CMK (cell line): ENCODE measurements at places on chromosomes 11 and 22.

- DNase-seq = no peak
Observed at GRCh38 chr11:86773513-86774252, 26.7 kb upstream of the PRSS23 start.

DNA sequence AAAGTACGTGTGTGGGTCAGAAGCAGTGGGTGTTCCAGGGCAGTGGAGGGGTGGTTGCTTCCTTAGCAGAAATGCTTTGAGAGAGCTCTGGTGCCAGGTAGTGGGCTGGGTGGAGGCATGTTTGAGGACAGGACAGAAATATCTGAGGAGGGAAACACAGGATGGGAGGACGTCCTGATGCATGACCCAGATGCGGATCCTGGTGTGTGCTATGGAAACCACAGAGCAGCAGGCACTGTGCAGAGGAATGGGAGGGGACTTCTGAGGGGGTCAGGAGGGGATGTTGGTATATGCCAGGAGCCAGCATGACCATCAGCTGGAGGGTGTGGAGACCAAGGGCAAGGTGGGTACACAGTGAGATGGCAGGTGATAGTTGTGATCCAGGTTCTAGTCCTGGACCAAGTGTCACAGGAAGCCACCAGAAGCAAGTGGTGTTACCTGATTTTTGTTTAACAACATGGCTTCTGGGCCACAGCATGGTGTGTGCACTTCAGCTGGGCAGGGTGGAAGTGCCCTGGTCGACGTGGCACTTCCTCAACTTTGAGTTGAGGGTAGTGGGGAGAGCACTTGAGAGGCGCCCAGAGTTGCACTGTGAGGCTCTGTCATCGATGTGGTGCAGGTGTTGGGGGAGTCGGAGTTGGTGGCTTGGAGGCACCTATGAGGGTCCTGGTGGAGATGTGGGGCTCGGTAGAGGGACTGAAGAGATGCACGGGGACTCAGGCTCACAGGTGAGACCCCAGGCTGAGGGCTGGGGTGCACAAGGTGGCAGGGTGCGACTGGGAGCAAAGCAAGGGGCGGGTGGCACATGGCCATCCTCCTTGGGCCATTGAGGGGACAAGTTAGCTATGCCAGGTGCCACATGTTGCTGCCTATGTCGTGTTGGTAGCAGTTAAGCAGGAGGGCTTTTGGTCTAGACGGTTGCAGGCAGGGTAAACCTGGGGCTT lies 7.5 kb downstream of the DGCR8 start:
- DNase-seq = no peak

- DNase-seq = no peak
Observed at GRCh38 chr22:41350087-41350486, 31.7 kb upstream of the TEF start.

DNA sequence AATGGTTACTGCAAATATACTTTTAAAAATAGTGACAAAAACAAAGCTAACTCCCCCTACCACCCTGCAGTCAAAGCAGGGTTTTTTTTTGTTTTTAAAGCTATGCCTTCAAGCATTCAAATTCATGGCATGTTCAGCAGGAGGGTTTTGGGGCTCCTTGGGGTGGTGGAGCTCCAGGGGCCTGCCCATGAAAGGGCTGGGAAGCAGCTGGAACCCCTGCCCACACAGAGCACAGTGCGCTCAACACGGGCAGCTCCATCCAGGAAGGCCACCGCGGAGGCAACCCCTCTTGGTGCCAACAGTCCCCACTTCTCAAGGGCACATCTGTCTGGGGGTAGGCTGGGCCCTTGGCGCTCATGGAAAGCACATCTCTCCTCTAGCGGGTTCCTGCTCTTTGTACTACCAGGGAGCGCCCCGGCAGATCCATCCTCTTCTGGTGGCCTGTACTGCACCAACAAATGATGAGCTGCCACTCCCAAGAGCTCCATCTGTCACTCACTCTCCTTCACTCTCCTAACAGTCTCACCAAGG lies 16.6 kb upstream of the PHLDA2 start:
- DNase-seq = no peak

- no peak for DNase-seq
Observed at GRCh38 chr22:25039754-25040153, 87.2 kb downstream of the KIAA1671 start.

- no peak for DNase-seq
Observed at GRCh38 chr11:18772211-18772610, 19.4 kb downstream of the PTPN5 start.

- DNase-seq = no peak
Observed at GRCh38 chr22:45422237-45422983, 8.9 kb downstream of the RIBC2 start.

- DNase-seq = no peak
Observed at GRCh38 chr11:65301491-65302329, 13.0 kb upstream of the CDC42EP2 start.

DNA sequence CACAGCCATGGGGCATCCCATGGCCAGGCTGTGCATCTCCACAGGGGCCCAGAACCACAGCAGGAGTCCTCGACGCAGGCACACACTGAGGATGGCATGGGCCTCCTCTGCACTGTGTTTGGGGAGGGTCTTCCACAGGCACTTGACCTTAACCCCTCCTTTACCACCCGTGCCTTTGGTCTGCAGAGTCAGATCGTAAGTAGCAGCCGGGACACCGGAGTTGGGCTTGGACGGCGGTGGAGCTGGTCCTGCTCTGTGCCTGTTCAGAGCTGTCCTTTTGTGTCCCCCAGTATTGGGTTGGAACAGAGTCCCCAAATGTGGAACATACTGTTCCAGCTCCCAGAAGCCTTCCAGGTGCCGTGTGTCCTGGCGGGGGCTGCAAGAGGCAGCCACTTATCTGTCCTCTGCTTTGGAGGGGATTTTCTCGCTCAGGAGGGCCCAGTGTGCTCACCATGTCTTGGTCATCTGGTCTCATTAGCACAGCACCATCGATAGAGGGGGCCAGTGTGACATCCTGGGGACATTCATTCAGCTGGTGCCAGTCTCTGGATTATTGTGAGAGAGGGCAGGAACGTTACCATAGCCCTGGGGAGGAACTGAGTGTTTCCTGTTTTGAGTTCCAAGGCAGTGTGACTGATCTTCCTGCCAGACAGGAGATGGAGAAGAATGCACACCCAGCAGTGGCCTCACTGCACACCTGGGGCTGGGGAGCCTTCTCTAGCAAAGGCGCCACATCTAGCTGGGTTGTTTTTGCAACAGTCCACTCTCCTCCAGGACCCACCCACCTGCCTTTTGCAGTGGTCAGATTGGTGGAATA lies 12.4 kb downstream of the CRELD2 start:
- no peak for DNase-seq

DNA sequence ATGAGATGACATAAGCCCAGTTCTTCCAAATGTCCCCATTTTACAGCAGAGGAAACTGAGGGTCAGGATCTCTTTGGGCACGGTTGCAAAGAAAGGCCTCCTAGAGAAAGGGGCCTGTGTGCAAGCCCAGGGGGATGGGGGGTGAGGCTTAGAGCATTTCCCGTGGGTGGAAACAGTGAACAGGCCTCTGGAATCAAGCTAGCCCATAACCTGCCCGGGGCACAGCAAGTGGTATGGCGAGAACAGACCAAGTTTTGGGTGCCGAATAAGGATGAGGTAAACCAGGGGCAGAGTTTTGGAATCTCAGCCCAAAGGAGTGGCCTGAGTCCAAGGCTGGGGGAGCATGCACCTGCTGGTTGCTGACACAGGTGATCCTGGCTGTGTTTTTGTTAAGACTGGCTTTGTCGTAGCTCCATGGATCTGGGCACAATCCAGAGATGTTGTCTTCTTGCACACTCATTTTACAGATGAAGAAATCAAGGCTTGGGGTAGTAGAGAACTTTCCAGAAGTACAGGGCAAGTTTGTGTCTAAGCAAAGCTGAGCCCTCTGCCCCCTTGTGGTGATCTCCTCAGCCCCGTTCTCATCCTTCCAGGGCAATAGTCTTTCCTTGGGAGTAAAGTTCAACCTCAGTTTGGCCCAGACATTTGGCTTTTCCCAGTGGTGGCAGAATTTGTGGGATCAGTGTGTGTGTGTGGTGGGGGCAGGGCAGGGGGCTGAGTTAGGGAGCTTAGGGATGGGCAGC lies 53.5 kb upstream of the MYEOV start:
- DNase-seq = no peak

- no peak for DNase-seq
Observed at GRCh38 chr11:15638386-15638787, 523.7 kb downstream of the INSC start.

GRCh38 chr11:78346799-78347198 lies 70.8 kb downstream of the GAB2 start:
- no peak for DNase-seq

DNA sequence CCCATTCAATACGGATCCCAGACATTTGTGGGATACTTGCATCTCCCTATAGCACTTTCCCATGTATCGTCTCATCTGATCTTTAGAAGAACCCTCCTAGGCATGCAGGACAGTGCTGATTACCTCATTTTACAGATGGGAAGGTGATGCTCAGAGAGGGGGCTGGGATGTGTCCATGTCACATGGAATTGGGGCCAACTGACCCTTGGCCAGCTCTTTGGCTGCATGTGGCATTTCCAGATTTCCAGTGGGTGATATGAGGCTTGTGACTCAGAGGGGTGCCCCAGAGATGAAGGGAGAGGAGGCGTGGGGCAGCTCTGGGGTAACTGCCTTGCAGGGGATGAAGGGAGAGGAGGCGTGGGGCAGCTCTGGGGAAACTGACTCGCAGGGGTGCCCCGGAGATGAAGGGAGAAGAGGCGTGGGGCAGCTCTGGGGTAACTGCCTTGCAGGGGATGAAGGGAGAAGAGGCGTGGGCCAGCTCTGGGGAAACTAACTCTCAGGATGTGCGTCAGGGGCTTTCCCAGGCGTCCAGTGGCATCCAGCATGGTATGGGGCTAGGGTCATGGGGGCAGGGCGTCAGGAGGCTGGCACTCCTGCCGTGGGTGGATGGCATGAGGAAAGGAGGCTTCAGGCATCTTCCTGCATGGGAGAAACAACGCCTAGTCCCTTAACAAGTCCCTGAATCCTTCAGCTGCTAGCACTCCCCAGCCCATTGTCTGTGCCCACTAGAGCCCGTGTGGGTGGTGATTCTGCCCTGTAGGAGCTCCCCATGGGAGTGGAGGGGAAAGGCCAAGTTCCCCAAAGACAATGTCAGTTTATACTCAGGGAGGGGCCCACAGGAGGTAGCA lies 11.9 kb upstream of the CERK start:
- no peak for DNase-seq

GRCh38 chr22:37486224-37486845 lies at the start of gene MFNG:
TSS of gene MFNG (minus strand) at chr22:37486384. CDS start at chr22:37486177, 207 bp downstream.
- DNase-seq = peak; percentile 87

DNA sequence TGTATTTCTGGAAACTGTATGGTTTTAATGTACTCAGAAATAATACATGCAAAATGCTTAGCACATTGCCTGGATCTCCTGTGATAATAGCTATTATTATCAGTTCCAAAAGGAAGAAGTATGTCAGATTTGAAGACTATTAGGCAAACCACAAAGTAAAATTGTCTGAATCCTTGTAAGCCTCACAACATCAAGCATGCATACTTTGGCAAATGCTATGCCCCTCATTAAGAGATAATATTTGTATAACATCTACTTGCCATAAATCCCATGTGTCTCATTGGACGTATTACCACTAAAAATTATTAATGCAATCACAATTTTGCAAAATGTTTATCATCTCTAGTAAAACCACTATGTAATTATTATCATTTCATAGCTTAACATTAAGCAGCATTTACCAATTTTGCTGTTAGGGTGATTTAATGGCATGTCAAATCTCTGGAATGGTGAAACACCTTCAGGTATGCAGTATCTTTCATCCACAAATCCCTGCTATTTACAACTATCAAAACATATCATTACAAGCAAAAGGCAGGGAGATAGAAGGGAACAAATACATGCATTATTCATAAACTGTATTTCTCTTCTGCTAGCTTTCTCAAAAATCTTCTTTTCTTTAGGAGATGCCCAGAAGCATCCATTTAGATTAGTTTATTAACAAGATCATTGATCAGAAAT lies 974.6 kb upstream of the RAG2 start:
- DNase-seq = no peak

- DNase-seq = no peak
Observed at GRCh38 chr11:27914080-27914479, 193.9 kb downstream of the KIF18A start.

- DNase-seq = peak; percentile 72
Observed at GRCh38 chr22:39292561-39293074, 26.8 kb downstream of the RPL3 start.

GRCh38 chr11:945986-946385 lies 20.3 kb downstream of the AP2A2 start:
- DNase-seq = no peak

DNA sequence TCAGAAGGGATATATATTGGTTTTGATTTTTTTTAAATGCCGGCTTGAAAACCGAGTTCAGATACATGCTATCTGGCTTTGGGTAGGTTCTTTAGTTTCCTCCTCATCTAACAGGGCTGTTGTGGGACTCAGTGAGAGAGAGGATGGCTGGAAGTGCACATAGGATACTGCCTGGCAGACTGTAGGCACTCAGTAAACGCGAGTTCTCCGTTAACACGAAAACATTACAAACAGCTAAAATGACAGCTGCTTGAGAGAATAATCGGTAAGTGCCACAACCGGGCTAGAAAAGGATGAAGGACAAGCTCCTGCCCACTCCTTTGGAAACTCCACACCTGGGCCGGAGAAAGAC lies 369 bp downstream of the XRRA1 start:
- peak; percentile 12 for DNase-seq

DNA sequence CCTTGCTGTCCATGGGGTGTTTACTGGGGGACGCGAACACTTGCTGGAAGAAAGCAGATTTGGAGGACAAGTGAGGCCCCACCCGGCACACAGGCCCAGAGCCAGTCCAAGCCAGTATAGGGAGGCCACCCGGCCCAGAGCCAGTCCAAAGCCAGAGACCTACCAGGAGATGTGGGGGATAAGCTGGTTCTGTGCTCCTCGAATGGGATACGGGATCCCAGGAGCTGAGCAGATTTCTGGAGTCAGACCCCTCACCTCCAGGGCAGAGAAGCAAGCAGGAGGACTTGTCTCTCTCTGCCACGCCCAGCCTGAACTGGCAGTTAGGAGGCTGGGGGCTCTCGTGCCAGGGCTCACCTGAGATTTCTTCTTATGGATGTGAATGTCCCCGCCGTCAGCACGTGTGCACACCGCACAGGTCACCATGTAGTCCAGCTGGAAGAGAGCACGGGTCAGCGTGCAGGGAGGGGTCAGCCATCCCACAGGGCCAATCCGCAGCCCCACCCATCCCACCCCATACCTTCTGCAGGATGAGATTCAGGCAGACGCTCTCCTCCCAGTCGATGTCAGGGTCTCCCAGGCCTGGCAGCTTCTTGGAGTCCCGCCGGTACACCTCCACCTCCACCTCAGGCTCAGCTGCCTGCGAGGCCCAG lies 35.3 kb downstream of the KIAA0930 start:
- DNase-seq = no peak

DNA sequence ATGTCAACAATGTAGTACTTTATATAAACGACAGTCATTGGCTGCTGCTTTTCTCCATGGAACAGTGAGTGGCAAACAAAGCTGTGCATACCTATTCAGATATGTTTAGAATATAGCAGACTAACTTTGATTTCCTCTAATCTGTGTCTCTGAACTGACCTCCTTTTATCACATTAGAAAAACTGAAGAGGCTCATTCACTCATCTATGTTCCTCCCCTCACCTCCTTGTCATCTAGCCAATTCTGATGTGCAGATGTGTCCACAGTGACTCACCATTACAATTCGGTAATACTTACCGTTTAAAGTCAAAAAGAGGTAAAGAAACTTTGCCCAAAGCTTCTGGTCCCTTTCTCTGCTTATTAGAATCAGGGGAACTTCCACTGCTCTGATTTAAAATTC lies 51.5 kb upstream of the RPS13 start:
- no peak for DNase-seq
